HL-60 (cell line): ENCODE measurements at places on chromosomes 6 and 20.

DNA sequence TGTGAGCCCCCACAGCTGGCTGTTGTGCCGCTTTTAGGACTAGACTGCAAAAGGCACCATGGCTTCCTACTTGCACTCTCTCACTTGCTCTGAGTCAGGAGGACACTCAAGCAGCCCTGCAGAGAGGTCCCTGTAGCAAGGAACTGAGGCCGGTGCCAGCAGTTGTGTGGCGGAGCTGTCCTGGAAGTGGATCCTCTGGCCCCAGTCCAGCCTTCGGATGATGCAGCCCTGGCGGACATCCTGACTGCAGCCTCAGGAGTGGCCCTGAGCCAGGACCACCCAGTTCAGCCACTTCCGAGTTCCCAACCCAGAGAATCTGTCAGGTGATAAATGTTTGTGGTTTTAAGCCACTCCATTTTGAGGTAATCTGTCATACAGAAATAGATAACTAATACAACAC is 17.5 kb downstream of the CTCFL start:
- no peak for DNase-seq

- DNase-seq, result no peak
Measured at GRCh38 chr6:142935553-142936517, 9.1 kb downstream of the HIVEP2 start.

DNA sequence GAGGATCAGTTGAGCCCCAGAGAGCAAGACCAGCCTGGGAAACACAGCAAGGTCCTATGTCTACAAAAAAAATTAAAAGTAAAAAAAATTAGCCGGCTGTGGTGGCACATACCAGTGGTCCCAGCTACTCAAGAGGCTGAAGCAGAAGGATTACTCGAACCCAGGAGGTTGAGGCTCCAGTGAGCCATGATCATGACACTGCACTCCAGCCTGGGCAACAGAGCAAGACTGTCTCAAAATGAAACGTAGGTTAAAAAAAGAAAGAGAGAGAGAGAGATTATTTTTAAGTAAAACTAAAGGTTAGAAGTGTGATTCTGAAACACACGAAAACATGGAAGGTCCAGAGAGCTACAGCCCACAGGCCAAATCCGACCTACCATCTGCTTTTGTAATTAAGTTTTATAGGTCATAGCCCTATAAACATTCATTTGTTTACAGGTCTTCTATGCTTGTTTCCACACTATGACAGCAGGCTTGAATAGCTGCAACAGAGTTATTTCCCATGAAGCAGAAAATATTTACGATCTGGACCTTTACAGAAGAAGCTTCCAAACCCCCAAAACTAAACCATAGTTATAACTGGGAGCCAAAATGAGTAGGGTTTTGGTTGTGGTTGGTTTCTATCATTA is 279.7 kb downstream of the GMDS start:
- DNase-seq, result no peak

- DNase-seq, result no peak
Measured at GRCh38 chr6:84524636-84525035, 239.8 kb downstream of the TBX18 start.

DNA sequence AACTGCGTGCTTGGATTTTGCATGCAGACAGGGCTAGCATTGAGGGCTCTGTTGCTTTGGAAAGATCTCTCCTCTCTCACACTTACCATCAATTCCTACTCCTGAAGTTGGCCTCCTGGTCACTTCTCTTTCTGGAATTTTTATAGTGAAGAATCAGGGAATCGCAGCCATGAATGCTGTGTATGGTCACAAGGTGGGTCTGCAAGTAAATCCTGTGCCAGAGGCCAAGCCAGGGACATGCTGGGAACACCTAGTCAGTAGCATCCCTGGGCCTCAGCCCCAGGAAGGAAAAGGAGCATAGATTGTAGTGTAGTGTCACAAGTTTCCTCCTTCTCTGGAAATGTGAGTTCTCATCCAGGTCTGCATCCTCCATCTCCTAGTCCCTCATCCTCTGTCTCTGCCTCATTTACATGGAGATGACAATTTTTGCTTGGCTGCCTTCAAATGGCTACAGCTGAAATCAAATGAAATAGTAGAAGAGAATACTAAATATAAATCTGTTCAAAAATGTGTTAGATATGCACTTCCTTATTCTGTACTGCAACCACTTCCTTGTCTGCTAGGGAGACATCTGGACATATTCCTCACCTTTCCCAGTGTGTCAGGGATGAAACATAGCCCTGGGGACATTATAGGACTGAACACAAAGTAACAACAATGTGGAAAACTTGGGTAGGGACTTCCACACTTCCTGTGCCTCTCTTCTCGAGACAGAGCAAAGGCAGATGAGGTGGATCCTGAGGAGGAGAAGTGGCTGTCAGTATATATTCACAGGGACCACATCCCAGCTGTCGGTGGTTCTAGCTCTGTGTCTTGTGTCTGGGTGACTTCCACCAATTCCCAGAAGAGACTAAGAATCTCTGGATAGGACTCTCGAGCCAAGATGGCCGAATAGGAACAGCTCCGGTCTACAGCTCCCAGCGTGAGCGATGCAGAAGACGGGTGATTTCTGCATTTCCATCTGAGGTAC is 17.0 kb downstream of the CST9 start:
- no peak for DNase-seq

DNA sequence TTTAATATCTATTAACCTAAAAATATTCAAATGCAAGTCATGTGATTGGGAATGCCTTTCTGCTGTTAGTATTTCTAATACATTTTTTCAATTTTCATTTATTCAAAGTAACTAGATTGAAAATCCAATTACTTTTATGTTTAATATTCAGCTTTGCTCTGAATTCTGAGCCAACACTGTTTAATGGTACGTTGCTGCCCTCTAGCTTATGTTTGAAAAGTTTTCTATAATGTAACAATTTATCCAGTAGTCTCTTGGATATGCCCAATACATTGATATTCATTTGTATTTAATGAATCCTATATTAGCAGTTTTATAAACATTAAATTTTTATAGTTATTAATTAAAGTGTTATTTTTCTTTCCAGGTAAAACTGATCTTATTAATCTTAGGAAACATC is 47.4 kb downstream of the LGSN start:
- no peak for DNase-seq

DNA sequence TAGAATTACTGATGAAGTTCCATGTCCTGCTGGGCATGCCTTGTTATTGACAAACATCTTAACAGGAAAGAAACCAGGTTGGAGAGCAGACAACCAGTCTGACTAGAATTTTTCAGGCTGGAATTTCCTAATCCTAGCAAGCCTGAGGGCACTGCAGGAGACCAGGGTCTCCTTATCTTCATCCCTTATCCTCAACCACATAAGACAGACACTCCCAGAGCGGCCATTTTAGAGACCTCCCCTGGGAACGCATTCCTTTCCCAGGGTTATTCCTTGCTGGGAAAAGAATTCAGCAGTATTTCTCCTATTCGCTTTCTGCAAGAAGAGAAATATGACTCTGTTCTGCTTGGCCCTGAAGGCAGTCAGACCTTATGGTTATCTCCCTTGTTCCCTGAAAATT is 803.7 kb downstream of the GRIK2 start:
- no peak for DNase-seq

- DNase-seq, result no peak
Measured at GRCh38 chr6:139647016-139647415, 272.6 kb upstream of the CITED2 start.

DNA sequence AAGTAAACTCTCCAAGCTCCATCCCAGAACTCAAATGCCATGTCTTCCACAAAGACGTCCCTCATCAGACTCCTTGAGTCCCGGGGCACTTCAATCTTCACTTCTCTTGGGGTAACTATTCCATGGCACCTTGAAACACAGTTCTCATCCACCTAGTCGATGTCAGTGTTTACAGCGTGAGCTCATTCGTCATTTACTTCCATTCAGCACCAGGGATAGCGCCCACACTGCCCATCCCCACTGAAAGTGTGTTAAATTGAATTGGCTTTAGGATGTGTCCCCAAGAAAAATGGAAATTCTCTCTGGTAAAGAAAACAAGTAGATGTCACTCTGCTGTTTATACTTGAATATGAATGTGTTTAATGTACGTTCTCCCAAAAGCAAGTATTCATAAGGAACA is 31.3 kb downstream of the KCNK15 start:
- no peak for DNase-seq

DNA sequence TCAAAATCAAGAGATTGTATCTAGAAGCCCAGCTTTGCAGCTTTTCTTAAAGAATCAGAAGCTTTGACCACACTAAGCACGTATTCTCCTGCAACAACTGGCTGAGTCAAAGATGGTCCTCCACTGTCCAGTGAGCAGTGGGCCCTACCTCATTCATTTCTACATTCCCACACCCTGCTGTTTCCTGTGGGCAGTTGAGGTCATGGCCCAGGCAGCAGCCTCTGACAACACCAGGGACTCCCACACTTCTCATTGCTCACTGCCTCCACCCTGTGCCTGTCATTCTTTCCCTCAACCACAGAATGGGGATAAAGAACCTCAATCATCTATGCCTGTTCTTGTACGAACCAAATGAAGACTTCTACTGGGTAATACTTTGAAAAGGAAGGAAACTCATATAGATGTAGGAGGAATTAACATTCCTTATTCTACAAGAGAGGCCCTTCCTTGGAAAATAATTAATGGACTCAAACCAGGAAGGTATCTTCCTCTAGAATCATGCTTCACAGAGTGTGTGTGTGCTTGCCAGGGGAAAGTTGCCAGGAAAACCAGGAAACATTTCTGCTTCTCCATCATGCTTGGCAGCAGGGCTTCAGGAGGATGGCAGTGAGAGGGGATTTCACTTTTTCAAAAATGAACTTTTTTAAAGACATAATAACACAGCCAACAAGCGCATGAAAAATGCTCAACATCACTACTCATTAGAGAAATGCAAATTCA is 191.7 kb upstream of the RIN2 start:
- no peak for DNase-seq

- DNase-seq, result no peak
Measured at GRCh38 chr20:36744764-36745191, 1.1 kb downstream of the NDRG3 start.

DNA sequence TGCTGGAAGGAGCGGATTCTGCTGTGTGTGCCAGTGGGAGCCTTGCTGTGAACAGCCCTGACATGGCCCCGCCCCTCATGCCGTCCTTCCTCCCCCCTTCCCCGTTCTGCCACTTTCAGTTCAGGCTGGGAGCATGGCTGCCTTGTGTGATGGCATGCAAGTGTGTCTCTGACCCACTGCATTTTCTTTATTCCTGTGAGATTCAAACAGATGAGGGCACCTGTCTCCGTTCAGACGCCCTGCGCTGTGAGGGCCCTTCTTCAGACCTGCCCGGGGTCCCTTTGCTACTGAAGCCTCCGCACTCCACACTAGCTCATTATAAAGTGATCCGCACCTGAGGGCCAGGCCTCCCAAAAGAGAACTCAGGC is 88.3 kb downstream of the TAF4 start:
- no peak for DNase-seq

GRCh38 chr20:60999250-60999649 is 252.8 kb upstream of the CDH4 start:
- DNase-seq, result no peak

- no peak for DNase-seq
Measured at GRCh38 chr6:109008537-109009235, 86.0 kb downstream of the SESN1 start.

GRCh38 chr6:113809826-113810225 is 47.3 kb upstream of the MARCKS start:
- DNase-seq, result no peak

DNA sequence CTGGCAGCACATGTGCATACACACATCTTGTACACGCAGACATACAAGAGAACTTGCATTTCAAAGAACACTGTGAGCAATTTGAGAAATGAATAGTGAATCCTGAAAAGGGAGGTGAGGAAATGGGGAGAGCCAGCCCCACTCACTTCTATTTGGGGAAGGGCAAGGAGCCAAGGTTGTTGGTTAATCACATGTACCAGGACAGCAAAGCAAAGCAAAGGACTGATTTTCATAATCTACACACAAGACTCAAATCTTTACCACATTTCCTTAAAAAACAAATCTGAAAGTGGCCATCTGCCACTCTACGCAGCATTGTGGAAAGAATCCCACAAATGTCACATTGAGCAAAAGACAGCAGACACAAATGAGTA is 35.0 kb upstream of the KIF16B start:
- no peak for DNase-seq

- DNase-seq, result no peak
Measured at GRCh38 chr6:3958255-3958654, 109.1 kb downstream of the FAM50B start.

DNA sequence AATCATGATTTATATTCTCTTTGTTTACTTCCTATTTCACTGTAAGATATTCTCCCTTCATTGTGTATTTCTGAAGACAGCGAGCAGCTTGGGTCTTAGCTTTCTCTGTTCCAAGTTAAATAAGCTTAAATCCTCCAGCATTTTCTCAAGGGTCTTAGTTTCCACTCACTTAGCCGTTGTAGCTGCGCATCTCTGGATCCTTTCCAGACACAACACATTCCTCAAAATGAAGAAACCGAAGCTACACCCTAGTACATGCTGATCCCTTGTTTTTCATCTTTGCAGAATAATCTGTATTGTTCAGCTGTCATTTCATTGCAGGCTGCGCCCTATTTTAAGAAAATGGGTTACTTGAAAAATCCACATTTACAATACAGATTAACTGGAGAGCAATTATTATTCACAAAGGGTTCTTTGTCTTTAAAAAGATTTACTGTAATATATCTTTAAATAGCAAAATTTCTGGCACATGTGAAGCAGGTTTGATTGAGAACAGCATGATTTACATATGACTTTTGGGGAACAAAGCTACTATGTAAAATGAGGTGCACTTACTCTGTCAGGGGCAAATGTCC is 375.8 kb downstream of the QKI start:
- no peak for DNase-seq

- DNase-seq, result no peak
Measured at GRCh38 chr20:2693286-2694007, 867 bp downstream of the EBF4 start.

- no peak for DNase-seq
Measured at GRCh38 chr20:58054780-58055373, 173.6 kb downstream of the ANKRD60 start.

DNA sequence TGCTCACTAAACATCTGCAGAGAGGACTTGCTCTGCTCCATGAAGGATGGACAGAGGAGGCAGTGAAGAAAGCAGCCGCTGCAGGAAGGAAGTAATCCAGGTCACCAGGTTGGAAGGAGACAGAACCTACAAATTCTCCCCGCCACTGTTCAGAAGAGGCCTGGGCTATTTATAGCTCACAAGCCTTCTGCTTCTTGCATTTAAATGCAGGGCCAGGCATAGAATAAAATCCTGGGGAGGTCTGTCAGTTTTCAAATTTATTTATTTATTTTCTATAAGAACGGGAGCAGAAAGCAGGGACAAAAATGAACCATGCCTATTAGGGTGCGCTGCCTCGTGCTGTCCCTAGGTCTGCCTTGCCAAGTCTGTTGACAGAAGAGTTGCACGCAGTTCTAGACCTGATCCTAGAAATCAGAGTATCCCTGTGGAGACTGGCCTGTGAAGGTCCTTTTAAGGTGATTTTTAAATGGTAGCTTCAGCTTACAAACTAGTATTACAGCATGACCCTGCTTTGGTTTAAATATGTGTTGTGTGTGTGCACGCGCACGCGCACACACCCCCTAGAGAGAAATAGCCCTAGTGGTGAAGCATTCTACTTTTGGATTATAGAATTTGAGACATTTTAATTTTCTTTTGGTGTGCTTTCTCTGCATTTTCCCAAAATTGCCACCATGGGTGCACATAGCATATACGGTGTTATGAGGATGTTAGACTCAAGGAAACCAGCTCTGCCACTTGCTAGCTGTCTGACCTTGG is 19.5 kb downstream of the RIMS4 start:
- no peak for DNase-seq
